ENCODE measurements at places on chromosomes 12 and 14.

- DNase-seq: no peak
Observed at GRCh38 chr14:90017371-90017770, 44.4 kb upstream of the KCNK13 start.

GRCh38 chr14:59534361-59534987 lies 42.1 kb downstream of the CCDC175 start:
- no peak for DNase-seq

GRCh38 chr12:132282031-132282949 lies 47.1 kb downstream of the GALNT9 start:
- DNase-seq: no peak

DNA sequence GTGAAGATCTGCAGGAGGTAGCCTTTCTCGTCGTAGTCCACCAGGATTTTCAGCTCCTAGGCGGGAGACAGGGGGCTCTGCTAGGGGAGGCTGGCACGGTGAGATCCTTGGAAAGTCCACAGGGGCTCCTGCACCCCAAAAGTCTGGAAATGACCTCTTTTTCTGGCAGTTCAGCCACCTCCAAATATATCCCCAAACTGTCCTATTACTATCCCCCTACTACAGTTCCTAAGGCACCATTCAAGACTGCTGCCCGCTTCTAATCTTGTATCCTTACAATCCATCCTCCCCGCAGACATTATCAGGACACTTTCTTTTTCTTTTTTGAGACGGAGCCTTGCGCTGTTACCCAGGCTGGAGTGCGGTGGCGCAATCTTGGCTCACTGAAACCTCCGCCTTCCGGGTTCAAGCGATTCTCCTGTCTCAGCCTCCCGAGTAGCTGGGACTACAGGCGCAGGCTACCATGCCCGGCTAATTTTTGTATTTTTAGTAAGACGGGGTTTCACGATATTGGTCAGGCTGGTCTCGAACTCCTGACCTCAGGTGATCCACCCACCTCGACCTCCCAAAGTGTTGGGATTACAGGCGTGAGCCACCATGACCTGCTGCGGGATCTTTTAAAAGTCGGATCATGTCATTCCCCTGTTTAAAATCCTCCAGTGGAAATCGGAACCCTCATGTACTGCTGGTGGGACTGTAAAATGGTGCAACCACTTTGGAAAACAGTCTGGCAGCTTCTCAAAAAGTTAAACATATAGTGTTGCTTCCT lies 18.5 kb downstream of the HPD start:
- no peak for DNase-seq

DNA sequence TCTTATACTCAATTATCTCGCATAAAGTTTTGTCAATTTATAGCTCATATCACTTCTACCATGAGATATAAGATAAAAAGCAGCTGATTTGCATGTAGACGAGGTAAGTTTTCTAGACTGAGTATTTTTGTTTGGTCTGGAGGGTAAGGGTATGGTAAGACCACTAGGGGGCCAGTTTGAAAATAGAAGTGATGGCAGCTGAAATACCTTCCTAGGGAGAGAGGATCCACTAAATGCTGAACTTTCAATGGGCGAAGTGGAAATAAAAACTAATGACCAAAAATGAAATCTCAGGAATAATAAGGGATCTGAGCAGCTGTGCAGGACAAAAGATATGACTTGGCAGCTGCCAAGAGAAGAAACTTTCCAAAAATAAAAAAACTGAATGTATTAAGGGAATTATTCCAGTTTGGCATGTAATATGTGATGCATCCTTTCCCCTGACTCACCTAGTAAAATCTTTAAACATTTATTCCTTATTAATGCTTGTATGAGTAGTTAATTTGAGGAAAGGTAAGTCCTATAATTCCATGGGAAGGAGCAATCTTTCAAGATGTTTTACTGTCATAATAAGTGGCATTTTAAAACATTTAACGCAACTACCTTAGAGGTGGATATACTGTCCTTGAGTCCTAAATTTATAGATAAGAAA lies 754.5 kb downstream of the C12orf50 start:
- DNase-seq: no peak

DNA sequence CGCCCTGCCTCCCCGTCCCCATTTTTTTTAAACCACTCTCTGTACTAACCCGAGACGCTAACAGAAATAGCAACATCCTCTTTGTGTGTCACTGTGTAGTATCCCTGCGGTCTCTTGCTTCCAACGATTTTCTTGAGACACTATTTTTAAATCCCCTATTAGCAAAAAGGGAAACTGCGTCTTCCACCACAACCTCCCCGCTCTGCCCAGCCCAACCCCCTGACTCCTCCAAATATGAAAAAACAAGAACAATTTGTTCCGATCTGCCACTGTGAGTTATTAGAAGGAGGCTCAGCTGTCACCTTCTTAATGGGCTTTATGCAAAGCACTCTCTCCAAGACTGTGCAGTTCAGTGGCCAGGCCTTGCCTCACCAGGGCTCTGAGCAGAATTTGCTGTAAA lies 76.3 kb downstream of the MAP1LC3B2 start:
- no peak for DNase-seq

GRCh38 chr14:94309721-94310120 lies 13.4 kb downstream of the SERPINA6 start:
- no peak for DNase-seq

- no peak for DNase-seq
Observed at GRCh38 chr14:102046337-102047278, 40.2 kb downstream of the HSP90AA1 start.

- DNase-seq: no peak
Observed at GRCh38 chr14:106652494-106652893, 1126.1 kb downstream of the TMEM121 start.

DNA sequence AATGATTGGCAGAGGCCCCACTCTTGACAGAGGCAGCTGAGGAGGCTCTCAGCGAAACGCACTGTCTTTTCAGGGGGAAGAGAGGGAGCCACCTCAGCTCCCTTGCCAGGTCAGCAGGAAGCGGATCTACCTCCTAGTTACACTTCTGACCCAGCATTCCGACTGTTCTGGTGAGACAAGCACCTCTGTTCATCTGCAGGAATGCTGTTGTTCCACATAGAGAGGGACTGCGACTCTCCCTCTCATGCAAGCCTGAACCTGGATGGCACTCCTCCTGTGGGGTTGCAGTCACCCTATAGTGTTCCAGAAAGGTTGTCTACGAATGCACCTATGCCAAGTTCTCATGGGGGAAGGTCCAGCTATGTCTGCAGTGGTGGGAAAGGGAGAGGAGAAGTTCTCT lies 37.1 kb upstream of the AEBP2 start:
- no peak for DNase-seq

DNA sequence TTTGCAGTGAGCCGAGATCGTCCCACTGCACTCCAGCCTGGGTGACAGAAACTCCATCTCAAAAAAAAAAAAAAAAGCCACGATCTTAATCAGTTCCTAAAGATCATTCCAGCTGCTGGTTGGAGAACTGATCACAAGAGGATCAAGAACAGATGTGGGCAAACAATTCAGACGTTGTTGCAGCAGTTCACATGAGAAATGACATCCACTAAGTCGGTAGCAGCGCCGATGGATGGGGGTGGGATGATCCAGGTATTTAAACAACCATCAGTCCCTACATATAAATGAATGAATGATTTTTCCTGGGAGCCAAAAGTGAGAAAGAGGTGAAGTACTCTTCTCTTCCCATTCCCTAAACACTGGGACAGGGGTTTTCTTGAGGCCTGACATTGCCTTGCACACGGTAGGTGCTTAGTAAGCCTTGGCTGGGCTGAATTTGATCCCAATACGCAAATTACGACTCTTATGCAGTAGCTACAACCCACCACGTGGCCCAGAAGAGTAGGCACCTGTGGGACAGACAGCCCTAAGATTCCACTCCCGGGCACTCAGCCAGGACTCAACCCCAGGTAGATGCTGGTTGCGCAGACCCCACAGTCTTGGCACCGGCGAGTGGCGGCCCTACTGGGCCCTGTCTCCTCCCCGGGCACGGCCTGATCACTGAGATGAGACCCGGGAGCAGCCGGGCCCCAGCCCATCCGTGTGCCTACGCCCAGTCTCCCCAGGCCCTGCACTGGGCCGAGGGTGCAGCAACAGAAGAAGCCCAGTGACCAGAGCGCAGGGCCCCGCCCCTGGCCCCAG lies 565 bp downstream of the SPRYD3 start:
- no peak for DNase-seq

DNA sequence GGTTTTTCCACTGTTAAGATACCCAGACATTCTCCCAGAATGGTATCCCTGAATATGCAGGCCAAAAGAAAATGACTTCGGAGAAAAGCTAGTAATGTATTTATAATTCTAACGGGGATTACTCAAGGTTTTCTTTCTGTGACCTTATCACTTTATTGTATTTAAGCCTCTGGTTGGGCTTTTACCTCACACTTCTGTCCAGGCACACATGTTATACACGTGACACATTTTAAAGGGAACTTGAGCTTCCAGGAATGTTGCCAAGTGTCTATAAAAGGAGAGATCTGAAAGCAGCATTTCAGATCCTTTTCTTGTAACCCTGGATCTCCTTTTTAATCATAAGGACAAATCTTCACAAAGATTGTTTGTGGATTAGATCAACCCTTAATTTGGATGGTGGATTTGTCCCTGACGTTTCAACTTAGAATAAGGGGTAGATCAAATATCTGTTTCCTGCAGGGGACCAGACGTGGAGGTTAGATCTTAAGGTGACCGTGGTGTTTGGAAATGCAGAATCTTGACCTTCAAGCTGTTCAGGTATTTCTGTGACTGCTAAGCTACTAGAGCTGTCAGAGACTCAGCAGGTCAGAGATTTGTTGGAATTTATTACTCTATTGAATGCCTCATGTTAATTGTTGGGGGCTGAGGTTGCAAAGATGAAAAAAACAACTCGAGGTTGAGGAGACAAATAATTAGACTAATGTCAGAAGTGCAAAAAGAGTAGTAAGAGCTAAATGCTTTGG lies 1.5 kb downstream of the CIPC start:
- DNase-seq: peak; percentile 28

DNA sequence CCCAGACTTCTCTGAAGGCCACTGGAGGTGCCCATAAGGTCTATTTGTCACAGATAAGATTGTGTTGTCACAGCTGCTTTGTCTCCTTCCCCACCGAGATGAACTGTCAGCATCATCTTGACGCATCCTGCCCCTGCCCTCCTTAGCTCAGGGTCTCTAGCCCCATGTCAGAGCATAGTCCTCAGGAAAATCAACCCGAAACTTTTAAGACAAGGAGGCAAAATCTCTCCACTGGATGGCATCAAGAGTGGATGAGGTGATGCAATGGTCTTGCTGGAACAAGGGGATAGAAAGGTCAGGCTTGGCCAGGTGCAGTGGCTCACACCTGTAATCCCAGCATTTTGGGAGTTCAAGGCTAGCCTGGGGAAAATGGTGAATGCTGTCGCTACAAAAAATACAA lies 8.2 kb downstream of the KRT79 start:
- no peak for DNase-seq

Measured in non-pigmented ciliary epithelial cell (primary cell).